Coronary artery (tissue), 2 donors: ENCODE measurements at places on chromosomes 3 and 15.

GRCh38 chr3:191328383-191328961 lies 722 bp upstream of the CCDC50 start:
- no peak for DNase-seq

GRCh38 chr15:87349181-87349580 lies 907.4 kb downstream of the NTRK3 start:
- DNase-seq, result no peak

DNA sequence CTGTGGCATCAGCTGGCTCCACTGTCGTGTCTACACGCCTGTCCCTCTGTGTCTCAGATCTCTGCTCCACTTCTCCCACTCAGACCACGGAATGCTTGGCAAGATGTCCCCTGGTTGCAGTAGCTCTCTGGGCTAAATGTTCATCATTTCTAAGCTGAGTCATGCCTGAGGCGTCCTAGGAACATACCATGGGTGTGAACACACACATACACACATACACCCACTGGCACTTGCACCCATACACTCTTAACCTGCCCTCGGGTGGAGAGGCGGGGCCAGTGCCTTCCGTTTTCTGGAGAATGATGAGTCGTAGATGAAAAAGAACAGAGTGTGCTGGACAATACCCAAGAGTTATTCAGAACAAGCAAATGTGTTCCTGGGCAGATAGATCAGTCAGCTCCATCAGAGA lies 72.4 kb downstream of the SENP2 start:
- peak; percentile 92 for DNase-seq

DNA sequence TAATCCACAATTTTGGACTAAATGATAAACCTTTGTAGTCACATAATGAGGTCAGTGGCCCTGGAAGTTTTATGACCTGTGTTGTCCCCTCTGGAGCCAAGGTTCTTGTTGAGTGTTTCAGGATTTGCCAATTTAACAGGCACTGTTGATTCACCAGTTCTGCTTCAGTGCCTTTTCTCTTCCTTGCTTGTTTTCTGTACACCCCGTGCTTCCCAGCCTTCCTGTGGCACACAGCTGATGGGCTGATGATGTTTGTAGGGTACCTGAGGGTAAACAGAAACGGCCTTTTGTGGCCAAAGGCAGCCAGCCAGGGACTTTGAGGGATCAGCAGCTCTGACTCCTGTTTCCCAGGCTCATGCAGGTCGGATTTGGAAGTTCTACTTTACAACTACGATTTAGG lies 13.3 kb downstream of the GYG1 start:
- no peak for DNase-seq
